ENCODE measurements at places on chromosomes 13 and 19. TPM values are rescaled to one million over a fixed set of nuclear protein-coding genes. Genes with fewer than 3 reads are reported as not detected.

CCDC169 gene
- total RNA-seq: not detected

FGF22 gene
- total RNA-seq: not detected

SETDB2 gene
- total RNA-seq: 6.8 TPM

- no peak for DNase-seq
Observed at GRCh38 chr13:112225429-112226090, 150.6 kb upstream of the SPACA7 start.

GRCh38 chr13:27679396-27679795 lies 57.7 kb downstream of the POLR1D start:
- DNase-seq: no peak

DNA sequence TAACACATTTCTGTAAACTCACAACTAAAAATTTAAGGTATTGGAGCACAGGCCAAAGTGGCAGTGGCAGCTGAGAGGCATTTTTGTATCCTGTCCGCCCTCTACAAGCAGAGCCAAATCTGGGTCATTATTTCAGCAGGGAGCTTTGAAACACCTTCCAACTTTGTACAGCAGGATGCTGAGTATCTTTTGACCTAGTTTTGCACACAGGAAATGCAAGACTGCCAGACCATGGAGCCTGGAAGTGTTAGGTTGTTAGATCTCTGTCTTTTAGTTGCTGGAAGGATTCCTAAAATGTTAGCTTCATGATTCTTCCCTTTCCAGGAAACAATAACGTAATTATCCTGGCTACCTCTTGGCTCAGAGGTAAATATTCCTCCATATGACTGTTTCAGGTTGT lies 148.6 kb upstream of the ATXN8OS start:
- no peak for DNase-seq

DNA sequence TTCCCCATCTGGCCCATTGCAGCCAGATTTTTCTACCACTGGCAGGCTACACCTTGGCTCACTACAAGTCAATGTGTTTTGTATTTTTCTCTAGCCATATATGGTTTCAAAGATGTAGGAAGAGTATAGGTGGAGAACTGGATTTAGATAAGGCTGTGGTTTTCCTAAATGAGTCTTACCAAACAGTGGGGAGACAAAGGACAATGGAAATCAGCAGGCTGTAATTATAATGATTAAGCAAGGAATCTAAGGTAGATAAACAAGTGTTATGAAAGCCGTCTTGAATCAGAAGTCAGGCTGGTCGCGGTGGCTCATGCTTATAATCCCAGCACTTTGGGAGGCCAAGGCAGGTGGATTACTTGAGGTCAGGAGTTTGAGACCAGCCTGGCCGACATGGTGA lies 11.2 kb downstream of the IGFL1 start:
- no peak for DNase-seq

GRCh38 chr19:50152578-50152977 lies 10.5 kb downstream of the IZUMO2 start:
- DNase-seq: no peak

DNA sequence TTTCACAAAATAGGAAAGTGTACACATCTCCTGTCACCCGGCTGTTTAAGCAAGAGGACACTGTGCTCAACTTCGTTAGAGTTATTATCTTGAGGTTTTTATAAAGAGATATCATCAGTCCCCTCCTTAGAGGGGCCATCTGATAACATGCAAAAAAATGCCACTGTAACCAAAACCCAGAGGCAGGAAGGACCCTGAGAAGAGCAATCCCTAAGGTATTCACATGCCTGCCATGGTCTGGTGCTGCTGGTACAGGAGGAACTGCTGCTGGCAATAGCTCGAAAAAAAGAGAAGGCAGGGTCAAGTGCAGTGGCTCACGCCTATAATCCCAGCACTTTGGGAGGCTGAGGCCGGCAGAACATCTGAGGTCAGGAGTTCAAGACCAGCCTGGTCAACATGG lies 12.8 kb upstream of the CEACAM3 start:
- DNase-seq: no peak

DNA sequence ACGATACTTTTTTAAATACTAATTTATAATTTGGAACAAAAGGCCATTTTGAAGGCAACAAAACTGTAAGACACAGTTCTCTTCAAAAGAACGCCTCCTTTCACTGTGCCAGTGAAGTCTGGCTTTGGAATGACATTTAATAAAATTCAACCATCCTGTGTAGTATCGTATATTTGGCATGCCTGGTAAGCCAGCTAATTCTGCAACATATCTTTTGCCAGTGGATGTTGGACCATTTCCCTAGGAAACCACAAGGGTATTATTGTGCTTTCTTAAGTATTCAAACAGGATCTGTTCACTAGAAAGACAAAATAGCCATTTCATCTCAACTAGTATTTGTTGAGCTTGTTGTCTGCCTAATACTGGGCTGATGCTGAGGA lies 111.6 kb downstream of the RGCC start:
- no peak for DNase-seq
